ENCODE measurements at places on chromosomes 4 and X.

DNA sequence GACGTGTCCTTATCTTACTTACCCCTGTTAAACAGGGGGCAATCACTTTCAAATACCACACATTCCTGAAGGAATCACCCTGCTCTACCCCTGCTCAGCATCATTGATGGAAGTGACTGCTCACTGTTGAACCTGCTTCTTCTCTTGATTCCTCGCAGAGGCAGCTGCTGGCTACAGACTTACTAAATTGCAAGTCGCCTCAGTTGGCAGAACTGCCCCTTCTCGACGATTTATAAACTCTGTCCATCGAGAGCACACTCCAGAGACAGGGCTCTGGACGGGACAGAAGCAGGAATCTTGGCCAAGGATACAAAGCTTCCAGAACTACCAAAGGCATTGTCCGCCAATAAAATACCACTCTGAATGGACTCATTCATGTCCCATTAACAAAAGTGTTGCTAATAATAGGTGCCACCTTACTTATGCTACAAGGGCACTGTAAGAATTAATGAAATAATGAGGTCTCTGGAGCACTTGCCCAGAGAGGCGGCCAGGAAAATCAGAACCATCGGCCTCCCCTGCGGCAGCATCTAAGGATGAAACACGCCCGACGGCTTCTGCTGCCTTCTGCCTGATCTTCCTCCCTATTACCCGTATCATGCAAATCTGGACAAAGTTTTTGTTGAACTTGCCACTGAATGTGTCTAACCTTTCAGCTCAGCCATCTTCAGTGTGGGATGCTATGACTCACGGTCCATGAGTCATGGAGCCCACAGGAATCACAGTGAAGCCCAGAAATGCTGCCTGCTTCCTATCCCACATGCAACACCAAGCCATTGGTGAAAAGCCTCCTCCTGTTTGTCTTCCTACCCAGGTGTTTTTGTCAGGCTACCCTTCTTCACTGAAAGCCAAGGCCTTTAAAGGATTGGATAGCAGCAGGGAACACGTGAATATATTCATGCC lies 164.9 kb downstream of the MAML3 start:
- no peak for DNase-seq

DNA sequence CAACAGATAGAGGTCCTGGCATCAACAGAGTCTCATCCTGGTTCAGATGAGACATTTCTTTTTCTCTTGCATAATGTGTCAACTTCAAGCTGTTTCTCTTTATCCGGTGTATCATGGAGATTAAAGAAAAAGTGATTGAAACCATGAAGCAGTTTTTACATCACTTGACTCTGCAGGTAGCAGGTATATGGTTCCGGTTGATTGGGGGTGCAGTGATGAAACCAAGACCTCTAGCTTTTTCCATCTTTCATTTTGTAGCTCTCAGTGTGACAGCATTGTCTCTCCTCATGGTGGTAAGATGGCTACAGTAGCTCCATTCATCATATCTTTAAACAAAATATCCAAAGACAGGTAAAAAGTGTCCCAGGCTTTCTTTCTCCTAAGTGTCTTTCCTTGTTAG lies 2.4 kb upstream of the HOPX start:
- no peak for DNase-seq

DNA sequence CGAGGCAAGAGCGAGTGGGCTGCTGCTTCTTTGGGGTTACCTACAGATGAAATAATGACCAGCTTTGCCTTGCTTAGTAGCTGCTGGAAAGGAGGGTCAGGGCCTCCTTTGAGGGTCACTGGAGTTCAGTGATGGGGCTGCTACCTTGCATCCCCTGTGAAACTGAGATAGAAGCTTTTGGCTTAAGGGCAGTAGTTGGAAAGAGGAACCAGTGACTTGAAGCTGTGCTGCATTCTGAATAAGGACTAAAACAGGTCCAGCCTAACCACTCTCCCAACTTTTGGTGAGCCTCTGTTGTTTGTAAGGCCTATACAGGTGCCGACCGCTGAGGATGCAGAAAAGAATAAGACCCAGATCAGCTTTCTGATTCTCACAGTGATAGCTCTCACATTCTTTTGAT lies 41.2 kb downstream of the RASL11B start:
- DNase-seq = no peak

DNA sequence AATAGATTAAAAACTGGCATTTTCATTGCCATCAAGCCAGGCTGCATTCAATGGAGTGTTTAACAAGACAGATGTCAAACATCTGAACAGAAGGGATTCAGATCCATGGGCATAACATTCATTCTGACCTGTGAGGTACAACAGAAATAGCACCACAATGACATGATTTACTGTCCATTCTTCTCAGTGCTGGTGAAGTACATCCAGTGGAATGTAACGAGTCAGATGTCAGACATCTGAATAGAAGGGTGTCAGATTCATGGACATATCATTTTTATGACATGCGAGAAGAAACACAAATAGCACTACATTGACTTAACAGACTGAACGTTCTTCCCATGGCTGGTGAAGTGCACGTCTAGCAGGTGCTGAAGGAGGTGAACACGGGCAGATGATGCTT lies 186.4 kb downstream of the PPP4R3C start:
- DNase-seq = no peak

GRCh38 chr4:150662686-150663085 lies 80.7 kb downstream of the MAB21L2 start:
- DNase-seq = no peak

DNA sequence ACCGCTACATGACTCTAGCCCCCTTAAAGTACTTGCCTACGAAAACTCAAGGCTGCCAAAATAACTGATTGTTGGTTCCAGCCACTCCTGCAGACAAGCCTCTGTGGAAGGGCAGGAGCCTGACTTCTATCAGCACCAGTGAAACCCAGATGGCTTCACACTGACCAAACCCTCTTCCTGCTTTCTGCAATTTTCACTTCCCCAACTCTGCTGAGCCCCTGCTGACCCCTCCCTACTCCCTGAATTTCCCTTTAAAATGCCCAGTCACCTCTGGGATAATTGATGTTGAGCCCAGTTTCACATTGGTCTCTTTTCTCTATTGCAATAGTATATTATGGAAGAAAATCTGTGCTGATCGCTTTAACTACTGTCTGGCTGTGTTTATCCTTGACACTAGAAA lies 61.6 kb upstream of the STS start:
- DNase-seq = no peak

DNA sequence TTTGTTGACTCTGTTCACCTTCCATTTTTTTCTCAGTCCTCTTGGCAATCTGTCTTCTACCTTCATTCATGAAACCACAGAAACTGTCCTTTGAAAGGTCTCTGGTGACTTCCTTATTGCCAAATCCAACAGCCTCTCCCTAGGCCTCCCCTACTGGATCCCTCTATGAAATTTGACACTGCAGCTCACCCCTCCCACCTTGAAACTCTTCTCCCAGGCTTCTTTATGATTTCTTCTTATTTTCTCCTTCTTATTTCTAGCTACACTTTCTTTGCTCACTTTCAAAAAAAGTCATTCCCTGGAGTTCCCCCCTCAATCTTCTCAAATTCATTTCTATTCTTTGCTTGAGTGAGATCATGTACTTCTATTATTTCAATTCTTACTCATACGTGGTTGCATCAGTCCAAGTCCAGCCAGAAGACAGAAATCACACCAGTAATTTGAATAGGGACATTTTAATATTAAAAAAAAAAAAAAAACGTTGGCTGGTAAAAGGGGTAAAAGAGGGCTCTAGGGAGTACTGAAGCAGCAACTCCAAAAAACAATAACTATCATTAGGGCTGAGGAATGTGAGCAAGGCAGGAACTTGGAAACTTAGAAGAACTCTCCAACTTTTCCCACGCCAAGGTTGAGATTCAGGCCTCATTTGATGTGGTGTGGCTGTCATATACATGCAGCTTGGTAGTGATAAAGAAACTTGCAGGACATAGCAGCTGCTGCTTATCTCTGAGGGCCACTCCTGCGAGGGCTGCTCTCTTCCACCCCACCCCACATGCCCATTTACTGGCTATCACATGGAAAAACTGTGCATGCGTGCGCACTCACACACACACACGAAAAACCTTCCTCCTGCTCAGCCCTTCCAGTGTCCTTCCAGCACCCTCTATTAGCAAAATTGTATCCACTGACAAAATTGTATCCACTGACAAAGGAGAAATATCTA lies 169.8 kb upstream of the GALNT7 start:
- peak; percentile 39 for DNase-seq

DNA sequence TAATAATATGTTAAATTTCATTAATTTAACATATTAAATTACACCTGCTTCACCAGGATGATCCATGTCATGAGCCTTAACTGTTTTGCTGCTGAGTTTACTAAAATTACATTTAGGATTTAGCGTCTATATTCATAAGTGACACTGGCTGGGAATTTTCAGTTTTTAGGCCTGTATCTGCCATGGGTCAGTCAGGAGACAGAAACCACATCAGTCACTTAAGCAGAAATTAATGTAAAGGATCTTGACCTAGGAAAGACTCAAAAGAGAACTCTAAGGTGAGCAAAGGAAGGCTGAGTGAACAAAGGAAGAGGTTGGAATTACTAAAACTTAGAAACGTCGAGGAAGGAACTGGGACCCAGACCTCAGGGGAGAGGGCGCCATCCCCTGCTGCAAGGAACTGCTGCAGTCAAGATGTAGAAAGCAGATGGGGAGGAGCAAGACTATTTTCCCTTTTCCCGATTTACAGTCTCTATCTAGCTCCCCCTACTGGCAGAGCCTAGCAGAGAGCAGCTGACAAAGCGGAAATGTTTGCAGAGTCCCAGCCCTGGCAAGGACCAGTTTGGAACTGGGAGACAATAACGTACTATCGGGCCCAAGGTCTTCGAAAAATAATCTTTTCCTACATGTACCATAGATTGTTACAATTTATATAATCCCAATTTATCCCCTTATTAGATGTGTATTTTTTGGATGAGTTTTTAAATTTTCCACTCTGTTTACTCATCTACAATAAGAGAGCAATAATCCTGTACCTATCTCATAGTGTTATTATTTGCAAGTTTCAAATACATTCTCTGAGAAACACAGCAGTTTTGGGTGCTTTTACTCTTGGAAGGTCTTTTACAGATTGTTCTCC lies 22.6 kb upstream of the RBBP7 start:
- peak; percentile 50 for DNase-seq

GRCh38 chr4:186193851-186194250 lies 2.5 kb downstream of the CYP4V2 start:
- DNase-seq = no peak

- DNase-seq = no peak
These were observed 21.9 kb upstream of the P2RY8 start for GRCh38 chrX:1558761-1559468.

DNA sequence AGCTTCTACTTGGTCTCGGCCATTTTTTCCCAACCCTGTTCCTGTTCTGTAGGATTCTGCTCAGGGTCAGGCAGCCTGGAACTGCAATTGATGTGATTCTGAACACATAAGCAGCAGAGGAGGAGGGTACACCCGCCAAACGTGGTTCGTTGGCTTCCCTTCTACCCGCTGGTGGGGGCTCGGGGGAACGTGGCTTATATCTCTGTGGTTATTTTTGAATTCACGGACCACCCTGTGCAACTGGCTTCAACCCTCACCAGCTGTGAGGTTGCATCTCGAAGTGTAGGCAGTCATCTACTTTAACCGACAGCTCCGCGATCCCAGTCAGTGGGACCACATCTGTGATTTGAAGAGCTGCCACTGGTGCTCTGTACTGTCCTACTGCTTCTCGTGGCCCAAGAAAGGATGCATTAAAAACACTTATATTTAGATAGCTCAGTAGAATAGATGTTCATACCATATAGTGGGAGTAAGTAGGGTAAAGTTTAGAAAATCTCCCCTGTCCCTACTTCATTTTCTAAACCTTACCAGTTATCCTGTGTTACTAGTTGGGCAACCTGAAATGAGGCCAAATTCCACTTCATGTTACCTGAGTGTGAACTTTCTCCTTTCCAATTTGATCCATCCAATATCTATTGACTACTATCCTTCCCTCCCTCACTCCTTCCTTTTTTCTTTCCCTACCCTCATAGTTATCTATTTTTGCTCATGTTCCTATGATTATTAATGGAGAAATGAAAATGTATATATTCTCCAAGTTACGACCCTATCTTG lies 80.4 kb upstream of the BCOR start:
- DNase-seq = no peak

DNA sequence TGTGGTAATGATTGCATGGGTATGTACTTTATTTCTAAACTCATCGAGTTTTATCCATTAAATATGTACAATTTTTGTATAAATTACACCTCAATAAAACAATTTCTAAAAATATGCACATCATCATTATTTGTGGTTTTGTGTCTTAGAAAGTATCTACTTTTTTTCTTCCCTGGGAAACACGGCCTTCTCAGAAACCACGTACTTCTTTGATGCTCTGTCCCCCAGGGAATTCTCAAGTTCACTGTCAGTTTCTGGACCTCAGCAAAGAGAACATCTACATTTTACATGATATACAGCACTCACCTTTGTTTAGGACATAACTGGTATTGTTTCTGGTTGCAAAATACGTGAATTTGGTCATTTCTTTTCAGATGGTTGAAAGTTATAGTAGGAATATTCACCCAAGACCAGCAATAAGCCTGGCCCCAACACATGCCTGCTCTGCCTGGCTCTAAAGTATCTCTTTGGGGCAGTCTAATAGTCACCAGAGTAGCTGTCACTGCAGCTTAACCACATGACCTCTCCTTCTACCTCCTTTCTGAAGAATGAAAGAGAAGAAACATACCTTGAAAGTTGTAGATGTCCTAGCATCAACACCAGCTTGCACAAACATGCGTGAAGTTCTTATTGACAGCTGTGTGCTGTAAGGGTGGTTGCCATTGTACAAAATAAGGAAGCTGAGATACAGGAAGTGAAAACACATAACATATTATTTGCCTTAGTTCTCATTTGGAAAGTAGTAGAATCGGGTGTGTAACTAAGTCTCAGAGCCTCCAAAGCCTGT lies 48.4 kb upstream of the SPANXN4 start:
- DNase-seq = no peak

DNA sequence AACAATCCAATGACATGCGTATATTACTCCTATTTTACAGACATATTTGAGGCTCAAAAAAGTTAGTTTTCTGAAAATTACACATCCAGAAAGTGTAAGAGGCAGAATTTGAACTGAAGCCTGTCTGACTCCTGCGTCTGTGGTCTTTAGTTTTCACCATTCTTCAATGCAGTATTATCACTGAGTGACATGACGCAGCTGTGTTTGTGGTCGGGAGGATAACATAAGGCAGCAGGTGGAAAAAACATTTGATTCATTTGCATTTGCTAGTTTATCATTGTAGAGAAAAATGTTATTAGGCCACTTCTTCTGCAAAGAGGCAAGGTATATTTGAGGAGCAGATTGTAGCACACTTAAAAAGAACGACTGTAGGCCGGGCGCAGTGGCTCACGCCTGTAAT lies 186.7 kb downstream of the TENM3 start:
- DNase-seq = no peak

- DNase-seq = no peak
These were observed 92.6 kb downstream of the KDR start for GRCh38 chr4:55032788-55033187.

GRCh38 chrX:23737413-23737812 lies 5.7 kb downstream of the ACOT9 start:
- DNase-seq = no peak

GRCh38 chr4:39178706-39179105 lies 3.6 kb upstream of the WDR19 start:
- DNase-seq = no peak

GRCh38 chr4:89805297-89805696 lies 31.7 kb downstream of the SNCA start:
- no peak for DNase-seq
